ENCODE measurements at places on chromosomes 3 and 15.

- no peak for DNase-seq
Measured at GRCh38 chr15:101052681-101053121, 133.5 kb downstream of the LRRK1 start.

DNA sequence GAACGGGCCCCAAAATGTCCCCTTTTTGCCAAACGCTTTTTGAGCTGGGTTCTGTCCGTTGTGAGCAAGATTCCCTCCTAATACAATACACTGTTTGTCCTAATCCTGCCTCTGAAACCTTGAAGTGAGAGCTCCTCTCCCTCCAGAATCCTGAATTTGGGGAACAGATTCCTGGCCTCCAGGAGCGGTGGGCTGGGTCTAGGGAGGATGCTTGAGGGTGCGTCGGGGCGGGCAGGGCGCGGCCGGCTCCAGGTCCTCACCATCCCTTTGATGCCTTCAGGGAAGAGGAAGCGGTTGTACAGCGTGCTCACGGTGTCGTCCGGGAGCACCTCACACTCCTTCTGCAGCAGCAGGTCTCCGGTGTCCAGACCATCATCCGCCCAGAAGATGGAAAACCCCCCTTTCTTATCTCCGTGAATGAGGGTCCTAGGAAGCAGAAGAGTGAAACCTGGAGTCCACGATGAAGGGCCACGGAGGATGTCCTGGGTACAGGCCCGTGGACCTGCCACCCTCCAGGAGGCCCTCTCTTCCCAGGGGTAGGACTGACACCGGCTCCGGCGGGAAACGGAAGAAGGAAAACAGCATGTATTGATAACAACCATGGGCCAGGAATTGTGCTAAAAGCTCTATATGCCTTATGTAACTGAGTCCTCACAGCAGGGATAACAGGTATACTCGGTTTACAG is 23.2 kb downstream of the ALDH1L1 start:
- DNase-seq = no peak

- DNase-seq = no peak
Measured at GRCh38 chr3:133023362-133023761, 14.8 kb upstream of the TMEM108 start.

DNA sequence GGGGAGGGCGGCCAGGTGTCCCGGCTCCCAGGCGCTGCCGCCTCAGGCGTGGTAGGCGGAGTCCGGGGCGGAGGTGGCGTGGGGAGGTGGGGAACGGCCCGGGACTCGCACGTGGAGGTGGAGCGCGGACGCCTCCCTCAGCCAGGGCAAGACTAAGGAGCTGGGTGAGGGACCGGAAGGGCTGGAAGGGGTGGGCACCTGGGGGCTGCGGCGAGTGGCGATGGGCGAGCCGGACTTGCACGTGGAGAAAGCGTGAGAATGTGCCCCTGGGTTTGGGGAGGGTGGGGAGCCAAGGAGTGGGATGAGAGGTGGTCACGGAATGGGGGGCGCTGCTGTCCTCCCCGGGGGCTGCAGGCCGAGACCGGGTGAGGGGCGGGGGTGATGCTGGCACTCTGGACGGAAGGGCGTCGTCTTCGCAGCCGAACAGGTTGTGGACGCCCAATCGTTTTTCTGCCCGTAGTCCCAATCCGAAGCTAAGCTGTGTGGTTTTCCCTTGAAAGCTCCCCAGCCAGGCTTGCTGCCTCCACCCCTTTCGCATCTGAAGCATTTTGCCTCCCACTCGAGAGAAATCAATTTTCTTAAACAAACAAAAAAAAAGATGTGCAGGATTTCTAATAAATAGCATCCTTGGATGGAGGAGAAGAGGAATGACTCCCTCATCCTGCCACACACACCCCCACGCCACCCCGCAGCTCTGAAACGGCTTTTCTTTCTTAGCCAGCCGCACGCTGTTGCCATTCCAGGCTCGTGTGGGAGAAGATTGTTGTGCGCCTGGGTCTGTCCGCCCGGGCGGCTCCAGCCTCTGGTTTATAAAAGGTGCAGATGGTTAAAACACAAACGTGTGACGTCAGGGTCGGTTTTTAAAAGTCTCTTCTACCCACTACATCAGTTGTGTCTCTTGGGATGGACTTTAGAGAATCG is 62.5 kb upstream of the ANKRD28 start:
- DNase-seq = peak; percentile 32

DNA sequence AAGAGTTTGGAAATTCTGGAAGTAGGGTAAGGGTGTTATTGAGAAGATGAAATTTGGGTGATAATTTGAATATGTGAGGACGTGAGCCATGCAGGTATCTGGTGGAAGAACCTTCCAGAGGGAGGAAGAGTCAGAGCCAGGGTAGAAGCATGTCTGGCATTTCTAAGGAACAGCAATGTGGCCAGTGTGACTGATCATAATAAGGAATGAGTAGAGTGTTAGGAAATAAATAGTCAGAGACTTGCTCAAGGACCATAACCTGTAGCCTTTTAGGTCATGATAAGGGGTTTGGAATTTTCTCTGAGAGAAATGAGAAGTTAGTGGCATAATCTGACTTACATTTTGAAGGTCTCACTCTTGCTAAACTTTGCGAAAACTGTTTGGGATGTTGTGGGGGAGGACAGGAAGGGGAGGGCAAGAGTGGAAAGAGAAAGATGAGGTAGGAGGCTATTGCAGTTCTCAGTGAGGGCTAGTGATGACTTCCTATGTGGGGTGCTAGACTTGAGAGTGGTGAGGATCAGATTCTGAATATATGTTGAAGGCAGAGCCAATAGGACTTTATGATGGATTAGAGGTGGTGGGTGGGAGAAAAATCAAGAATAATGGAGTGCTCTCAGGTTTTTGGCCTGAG is 568.3 kb downstream of the AGBL1 start:
- DNase-seq = no peak

GRCh38 chr3:21621181-21621651 is 129.8 kb downstream of the ZNF385D start:
- DNase-seq = no peak

DNA sequence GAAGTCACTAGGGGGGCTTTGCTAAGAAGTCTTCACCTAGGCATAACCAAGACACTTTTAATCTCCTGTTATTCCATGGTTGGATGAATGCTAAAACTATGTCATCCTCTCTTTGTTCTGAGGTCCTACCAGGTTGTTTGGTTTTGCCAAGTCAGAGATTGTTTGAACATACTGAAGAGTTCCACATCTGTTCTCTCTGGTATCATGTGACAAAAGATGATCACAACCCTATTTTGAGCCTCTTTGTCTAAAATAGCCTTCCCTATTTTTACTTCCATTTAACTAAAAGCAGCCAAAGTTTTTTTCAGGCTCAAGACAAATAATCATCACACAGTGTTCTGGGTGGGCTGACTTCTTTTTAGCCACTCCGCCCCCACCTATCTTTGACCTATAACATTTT is 218.4 kb upstream of the LMCD1 start:
- DNase-seq = no peak

DNA sequence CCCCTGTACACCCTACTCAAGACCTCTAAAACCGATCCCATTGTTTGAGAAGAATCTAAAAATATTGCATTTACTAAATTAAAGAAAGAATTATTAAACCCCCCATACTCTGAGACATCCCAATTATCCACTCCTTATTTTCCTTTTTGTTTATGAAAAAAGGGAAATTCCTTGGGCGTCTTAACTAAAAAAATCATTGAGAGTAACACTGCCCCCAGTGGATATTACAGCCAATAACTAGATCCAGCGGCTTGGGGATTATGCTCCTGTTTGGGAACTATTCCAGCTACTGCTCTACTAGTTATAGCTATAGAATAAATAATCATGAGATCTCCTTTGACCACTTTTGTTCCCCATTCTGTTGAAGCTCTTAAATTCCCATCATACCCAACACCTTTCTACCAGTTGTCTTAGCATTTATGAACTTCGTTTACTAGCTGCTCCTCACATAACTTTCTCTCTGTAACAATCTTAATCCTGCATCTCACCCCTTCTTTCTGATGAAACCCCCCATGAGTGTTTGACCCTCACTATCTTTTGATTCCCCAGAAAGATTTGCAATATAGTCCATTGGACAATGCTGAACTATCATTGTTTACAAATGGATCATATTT is 12.7 kb upstream of the CFAP91 start:
- no peak for DNase-seq

DNA sequence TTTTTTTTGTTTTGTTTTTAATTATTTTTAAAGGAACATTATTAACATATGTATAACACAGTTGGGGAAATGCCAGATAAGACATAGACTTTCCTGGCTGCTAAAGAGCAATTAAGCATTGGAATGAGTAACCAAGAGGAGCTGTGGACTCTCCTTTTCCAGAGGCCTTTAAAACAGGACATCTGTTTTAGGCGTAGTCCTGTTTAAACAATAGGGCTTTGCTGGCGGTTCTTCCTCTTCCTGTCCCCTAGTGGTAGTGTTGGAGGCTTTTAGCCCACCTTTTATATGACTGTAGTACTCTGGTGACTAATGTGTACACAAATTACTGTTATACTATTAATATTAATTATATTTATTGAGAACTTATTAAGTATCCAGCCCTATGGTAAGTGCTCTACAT is 81.9 kb downstream of the PPARG start:
- DNase-seq = no peak

DNA sequence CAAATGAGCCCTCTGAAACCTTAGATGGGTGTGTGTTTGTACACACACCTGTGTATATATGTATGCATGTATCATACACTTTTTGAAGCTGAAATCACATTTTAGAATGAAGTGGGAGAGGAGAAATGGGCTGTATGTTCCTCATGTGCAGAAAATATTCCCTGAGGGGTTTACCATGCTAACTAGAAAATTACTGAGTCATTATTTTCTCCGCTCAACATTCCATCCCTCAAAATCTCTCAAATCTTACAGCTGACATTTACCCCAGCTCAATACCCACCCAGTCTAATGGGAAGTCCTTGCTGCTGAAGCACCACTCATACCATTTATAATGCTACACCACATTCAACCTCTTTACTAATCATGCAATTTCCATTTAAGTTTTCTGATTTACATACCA is 138.6 kb downstream of the P2RY1 start:
- no peak for DNase-seq

- DNase-seq = no peak
Measured at GRCh38 chr15:51281368-51281967, 56.9 kb downstream of the CYP19A1 start.

DNA sequence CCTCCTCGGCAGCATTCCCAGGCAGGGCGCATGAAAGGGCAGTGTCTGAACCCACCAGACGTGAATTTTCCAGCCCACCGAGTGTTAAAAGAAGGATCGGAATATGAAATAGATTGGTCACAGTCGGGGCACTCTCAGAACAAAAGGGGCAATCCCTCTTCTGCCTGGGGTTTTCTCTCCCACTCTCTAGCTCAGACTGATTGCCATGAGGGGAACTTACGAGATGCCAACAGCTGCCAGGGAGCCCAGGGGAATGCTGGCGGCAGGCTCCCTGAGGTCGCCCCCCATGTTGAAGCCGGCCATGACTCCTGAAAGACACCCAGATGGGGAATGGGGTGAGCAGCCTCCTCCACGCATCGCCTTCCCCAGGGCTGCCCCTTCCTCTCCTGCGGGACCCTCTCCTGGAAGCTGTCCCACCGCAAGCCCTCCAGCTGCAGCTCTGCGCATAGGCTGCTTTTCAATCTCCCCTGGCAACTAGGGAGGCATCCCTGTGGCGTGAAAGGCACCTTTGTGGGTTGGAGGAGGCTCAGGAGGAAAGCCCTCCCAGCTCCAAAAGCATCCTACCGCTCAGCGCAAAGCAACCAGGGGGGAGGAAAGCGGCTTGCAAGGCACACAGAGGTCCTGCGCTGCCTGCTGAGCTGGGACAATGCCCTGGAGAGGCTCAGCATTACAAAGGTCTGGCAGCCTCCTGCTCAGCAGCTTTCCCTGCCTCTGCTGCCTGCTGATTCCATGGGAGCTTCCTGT is 64.8 kb upstream of the HEG1 start:
- DNase-seq = no peak

GRCh38 chr3:62252438-62253157 is 120.8 kb downstream of the FEZF2 start:
- no peak for DNase-seq

- DNase-seq = no peak
Measured at GRCh38 chr15:41554915-41555314, 4.1 kb upstream of the TYRO3 start.

GRCh38 chr3:101128786-101129185 is 135.6 kb upstream of the ABI3BP start:
- no peak for DNase-seq

DNA sequence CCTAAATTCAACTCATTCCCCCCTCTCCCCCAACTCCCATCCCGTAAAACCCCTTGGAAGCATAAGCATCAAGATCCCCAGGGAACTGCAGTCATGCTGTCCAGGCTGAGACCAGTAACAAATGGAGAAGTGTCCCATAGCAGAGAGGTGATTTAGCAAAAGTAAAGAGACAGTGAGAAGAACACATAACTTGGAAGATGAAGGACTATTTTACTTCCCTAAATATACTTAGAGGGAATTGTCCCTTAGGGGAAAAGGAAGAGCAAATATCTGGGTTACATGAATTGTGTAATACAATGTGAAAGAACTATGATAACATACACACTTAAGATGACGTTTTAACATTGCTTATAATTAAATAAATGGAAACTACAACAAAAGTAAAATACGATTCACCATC is 61.6 kb upstream of the LRRFIP2 start:
- no peak for DNase-seq

DNA sequence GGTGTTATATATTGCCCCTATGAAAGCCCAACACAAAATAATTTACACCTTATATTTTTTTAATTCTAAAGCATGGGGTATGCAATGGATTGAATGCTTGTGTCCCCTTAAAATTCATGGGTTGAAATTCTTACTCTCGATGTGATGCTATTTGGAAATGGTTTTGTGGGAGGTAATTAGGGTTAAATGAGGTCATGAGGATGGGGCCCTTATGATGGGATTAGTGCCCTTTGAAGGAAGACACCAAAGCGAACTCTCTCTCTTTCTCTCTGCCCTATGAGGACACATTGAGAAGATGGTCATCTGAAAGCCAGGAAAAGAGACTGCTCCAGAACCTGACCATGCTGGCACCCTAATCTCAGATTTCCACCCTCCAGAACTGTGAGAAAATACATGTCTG is 7.6 kb upstream of the SRGAP3 start:
- no peak for DNase-seq

DNA sequence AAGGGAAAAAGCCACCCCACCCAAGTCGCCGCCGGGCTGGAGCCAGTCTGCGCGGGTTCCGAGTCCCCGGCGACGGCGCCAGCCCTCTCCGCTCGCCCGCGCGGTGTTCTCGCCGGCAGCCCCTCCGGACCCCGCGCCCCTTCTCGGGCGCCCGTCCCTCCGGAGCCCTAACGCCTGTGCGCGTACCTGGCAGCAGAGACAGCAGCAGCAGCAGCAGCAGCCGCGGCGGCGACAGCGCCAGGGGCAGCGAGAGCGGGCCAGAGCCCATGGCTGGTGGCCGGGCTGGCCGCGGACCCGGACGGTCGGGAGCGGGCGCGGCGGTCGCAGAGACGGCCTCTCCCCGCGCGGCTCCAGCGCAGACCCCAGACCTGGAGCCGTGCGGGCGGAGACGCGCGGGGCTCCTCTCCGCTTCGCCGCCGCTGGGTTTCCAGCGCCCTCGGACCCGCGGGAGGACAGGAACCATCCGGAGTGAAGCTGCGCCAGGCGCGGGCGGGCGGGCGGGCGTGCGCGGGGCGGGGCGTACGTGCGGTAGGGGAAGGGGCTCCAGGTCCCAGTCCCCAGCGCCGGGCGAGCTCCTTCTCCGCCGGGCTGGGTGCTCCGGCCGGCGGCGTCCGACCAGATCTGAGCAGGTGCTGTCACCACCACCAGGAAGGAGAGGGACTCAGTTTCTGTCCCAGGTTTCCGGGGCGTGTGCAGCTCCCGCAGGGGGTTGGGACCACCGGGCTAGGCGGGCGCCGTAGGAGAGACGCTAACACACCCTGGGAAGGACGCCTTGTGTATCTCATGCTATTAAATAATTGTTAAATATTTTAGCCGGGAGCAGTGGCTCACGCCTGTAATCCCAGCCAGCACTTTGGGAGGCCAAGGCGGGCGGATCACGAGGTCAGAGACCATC is at the start of gene CHRNA3:
CHRNA3 (minus strand) TSS at position 470 of the 895 bp plus-strand sequence; CDS start at position 268, 202 bp downstream.
- peak; percentile 47 for DNase-seq

Data from GM13977 (cell line).